DMS153 (cell line): ENCODE measurements at places on chromosomes 4 and X.

DNA sequence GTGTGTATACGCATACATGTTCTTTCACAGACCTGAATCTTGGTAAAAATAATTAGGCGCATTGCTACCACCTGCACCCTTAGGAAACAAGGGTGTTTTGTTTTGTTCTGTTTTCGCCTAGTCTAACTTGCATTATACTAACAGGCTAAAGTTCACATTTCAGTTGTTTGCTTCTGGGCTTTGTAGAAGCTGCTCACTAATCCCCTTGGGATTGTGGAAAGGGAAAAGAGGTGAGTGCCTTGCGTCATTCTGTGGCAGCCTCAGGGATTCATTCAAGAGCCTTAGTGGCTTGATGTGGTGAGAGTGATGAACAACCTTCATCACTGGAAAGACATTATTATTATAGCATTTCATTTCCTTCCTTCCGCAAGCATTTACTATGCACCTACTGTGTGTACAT lies 331.1 kb downstream of the ADGRL3 start:
- peak; percentile 58 for DNase-seq

DNA sequence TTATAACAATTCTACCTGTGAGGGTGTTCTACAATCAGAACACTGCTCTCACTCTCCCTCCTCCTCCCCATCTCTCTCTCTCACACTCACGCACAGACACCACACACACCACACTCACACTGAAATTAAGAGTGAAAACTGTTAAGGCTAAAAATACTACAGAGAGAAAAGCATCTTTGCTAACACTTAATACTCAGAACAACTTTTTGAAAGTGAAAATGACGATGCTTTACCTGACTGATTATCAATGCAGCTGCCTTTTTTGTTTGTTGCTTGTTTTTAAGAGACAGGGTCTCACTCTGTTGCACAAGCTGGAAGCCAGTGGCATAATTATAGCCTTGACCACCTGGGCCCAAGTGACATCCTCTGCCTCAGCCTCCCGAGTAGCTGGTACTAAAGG lies 222.4 kb downstream of the APBB2 start:
- DNase-seq = no peak

DNA sequence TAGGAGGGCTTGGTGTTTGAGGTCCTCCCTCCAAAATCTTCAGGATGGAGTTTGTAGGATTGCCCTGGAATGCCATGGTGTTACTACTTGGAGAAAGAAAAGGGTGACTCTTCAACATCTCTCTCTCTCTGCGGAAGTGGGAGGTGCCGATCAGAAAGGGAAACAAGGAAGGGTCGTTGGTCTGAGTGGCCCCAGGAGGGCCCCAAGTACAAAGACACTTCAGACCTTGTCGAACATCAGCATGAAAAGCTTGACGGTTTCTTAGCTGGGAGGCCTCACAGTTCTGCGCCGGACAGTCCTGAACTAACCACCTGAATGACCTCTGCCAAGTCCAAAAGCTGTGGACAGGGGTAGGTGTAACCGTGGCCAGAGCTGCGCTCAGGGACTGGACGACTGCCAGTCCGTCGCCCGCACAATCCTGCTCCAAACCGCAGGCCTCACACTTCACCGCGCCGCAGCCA lies 646 bp upstream of the GSX2 start:
- DNase-seq = no peak

- DNase-seq = no peak
Observed at GRCh38 chr4:153087671-153088194, 116.5 kb upstream of the TRIM2 start.

GRCh38 chrX:107440187-107440586 lies 9.3 kb upstream of the FRMPD3 start:
- DNase-seq = no peak

GRCh38 chr4:88628746-88629145 lies 36.5 kb downstream of the HERC3 start:
- DNase-seq = no peak

- no peak for DNase-seq
Observed at GRCh38 chrX:107728371-107729099, 47.1 kb downstream of the TSC22D3 start.

DNA sequence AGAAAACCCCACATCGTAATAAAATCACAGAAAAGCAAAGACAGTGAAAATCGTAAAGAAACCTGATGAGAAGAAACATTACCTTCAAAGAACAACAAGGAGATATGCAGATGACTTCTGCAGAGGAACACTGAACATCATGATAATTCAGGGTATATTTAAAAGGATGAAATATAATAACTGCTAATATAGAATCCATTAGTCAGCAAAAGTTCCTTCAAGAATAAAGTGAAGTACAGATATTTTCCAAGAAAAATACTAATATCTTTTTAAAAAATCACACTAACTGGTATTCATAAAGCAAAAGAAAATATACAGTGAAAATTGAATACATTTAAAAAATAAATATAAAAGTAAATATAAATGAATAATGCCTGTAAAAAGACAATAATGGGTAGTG lies 176.3 kb upstream of the VEGFC start:
- DNase-seq = no peak

- no peak for DNase-seq
Observed at GRCh38 chr4:155025762-155026457, 182.5 kb upstream of the NPY2R start.

DNA sequence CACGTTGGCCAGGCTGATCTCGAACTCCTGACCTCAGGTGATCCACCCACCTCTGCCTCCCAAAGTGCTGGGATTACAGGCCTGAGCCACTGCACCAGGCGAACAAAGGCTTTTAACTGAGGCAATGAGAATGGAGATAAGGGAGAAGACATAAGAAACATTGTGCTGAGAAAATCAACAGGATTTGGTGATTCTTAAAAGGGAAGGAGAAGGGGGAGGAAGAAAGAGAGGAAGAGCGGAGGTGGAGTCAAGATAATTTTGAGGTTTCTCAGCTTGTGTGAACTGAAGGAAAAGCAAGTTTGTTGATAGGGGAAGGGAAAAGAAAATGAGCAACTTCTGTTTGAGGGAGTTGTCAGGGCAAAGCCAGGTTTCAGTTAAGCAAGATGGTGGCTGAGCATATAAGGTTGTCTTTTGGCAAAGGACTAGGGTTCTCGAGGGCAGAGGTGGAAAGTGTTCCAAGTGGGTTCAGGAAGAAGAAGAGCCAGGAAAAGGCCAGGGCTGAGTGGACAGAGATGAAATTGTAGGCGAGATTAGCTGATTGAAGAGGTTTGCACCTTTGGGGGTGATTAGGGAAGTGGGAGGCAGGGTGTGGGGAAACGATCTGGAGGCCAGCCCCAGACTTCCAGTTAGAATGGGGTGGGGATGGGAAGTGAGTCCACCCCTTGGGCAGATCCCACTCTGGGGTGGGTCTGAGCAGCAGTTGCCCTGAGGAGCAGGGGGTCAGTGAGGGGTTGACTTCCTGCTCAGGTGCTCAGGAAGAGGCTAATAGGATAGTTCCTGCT lies 7.8 kb downstream of the DOCK11 start:
- DNase-seq = no peak

DNA sequence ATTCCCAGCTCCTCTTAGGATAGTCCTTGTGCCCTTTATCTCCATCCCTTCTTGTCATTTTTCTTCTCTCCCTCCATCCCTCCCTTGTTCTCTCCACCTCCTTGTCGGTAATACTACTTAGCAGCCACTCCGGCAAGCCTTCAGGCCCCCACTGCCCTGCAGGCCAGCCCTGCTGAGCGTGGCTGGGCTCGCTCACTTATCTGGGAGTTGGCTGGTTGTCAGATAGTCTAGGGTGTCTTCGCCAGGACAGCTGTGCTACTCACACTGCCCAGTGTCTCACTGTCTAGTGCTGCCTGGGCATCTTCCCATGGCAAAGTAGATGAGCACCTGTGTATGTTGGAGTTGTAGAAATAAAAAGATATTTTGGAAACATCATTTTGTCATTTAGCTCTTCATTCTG lies 75.0 kb downstream of the STK32B start:
- DNase-seq = no peak

DNA sequence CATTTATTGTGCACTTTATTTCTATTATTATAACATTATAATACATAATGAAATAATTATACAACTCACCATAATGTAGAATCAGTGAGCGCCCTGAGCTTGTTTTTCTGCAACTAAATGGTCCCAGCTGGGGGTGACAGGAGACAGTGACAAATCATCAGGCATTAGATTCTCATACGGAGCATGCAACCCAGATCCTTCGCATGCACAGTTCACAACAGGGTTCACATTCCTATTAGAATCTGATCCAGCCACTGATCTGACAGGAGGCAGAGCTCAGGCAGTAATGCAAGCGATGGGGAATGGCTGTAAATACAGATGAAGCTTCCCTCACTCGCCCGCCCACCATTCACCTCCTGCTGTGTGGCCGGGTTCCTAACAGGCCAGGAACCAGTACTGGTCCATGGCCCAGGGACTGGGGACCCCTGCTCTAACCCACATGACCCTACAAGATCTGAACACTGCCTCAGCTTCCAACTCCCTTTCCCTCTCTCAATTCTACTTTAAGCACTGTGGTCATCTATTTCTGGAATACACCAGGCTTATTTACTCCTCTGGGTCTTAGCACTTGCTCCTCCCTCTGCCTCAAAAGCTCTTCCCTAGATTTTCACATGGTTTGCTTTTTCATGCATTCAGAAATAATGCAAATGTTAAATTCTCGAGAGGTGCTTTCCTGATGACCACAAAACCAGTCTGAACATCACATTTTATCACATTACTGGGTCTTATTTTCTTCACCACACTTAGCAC lies 166.8 kb upstream of the HCCS start:
- no peak for DNase-seq

DNA sequence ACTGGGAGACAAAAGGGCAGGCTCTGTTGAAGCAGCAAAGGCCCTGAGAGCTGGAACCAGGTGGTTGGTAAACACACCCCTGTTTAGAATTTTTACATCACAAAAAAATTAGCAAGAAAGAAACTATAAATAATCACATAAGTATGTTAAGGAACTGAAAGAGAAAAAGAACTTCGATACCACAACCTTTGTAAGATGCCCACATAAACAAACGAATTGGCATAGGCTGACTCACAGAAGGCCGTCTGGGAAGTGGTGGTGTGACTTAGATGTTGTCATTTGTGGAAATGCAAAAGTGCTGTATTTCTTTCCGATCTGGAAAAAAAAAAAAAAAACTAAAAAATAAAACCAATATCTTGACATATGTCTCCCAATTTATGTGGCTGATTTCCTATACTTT lies 235.1 kb downstream of the USP46 start:
- DNase-seq = no peak

DNA sequence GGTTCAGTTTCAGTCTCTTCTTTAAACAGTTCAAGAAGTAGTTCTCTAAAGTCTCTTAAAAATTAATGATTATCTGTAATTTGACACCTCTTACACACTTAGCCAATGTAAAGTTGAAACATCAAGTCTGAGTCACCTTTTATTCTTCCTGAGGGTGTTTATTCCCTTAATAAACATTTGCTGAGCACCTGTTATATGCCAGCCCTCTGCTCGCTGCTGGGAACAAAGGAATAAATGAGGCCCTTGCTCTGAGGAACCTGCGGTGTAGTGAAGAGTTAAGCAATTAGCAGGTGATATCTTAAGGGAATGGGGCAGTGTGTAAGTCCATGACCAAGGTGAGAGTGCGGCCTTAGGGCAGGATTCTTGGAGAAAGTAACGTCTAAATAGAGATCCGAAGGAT lies 5.2 kb upstream of the NDNF start:
- DNase-seq = no peak

DNA sequence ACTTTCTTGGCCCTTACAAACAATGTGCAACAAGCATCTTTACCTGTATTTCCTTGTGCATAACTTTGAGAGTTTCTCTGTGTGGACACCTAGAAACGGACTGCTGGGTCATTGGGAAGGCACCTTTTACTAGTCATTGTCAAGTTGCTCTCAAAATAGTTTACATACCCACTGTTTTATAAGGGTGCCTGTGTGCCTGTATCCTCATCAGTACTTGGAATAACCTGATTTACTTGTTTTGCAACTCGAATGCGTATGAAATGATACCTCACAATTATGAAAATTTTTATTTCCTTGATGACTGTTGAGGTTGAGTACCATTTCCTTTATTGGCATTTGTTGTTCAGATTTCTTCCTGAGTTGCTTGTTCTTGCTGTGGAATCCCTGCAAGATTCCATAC lies 150.8 kb downstream of the STIM2 start:
- DNase-seq = no peak
